Dermis blood vessel endothelial cell (primary cell): ENCODE measurements at places on chromosomes 3 and 15.

- DNase-seq = no peak
Observed at GRCh38 chr3:55218577-55218976, 268.5 kb downstream of the WNT5A start.

GRCh38 chr15:67953299-67953698 is 100.8 kb upstream of the PIAS1 start:
- DNase-seq = no peak

GRCh38 chr3:155790272-155790925 is 15.7 kb downstream of the C3orf33 start:
- no peak for DNase-seq

DNA sequence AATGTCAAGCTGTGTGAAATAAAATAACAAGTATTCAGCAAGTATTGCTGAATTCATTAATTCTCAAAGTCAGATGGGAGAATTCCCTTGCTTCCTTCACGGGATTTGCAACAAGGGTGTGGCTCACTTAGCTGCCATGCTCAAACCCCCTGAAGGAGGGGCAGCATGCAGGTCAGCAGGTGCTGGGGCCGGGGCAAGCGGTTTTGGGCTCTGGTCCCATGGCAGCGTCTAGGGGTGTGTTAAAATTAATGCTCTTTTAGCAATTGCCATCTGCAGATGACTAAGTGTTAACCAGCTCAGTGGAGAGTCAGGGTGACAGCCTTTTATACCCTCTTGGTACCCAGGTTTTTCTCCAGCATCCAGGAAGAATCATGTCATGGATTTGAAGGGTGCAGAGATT is 40.0 kb upstream of the RBMS3 start:
- DNase-seq = no peak

DNA sequence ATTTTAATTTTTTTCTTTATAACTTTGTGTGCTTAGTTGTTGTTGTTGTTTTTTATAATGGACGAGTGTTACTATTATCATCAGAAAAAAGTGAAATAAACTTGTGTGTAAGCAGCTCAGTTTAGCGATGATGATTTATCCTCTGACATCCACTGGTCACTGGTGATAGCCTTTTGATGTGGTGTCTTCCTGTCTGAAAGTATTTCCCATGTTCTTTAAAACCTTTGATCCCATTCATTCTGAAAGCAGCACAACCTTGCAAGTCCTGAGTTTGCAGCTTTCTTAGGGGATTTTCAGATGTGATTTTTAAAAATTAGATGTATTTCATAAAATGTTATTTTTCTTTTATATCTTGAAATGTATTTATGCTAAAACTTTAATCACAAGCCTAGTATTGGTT is 85.9 kb upstream of the ZPLD1 start:
- DNase-seq = no peak

DNA sequence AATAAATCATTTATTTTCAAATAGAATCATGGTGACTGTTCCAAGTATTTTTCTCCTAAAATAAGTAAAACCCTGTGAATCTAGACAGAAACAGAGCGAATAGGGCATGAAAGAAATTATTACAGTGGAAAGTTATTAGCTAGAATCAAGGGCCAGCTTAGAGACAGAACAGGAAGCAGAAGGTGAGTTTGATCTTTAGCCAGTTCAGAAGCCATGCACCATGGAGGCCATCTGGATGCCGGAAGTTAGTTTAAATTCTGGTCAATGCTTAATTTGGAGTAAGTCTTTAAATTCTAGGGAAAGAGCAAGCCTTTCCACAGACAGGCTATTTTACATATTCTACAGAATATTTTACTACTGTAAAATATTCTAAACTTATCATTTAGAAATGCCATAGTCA is 574.8 kb downstream of the CADM2 start:
- no peak for DNase-seq

DNA sequence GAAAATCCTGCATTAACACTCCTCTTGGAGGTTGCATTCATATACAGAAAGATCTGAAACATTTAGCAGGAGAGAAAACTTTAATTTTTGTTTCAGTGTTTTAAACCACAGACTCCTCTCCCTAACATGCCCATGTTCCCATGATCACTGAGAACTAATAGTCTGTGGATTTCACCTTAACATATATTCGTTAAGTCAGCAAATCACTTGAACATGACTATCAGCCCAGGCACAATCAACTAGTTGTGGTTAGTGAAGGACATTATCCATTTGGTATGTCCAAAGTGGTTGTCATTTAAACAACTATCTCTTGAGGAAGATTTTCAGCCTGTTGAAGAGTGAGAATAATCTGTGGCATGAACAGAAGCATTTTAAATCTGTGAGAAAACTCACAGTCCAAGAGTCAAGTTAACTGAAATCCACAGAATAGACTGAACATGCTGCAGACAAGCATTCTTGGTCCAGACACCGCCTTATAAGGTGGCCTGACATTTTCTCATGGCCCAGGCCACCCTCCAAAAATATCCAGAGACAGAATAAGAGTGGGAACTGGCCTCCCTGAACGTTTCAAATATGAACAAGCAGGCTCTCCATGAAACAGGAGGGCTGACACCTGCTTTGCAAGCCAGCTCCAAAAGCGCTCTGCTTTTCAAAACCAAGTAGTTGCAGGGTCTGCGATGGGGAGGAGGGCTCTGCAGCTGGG is 39.9 kb upstream of the ADCY5 start:
- DNase-seq = no peak

DNA sequence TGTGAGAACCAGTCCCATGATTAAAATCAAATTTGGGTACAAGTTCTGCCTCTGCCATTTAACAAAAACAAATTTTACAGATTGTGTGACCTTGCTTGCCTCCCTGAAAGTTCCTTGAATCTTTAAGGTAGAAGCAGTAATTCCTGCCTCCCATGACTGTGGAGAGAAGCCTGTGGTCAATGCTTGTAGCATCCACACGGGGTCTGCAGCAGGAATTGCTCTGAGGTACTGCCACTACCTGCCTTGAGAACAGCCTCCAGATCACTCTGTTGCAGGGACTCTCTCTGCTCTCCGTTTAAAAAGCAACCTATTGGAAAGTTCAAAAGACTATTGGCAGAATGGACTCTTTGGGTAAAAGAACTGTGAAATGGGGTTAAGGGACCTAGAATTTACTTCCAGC is 75.9 kb downstream of the SST start:
- no peak for DNase-seq

DNA sequence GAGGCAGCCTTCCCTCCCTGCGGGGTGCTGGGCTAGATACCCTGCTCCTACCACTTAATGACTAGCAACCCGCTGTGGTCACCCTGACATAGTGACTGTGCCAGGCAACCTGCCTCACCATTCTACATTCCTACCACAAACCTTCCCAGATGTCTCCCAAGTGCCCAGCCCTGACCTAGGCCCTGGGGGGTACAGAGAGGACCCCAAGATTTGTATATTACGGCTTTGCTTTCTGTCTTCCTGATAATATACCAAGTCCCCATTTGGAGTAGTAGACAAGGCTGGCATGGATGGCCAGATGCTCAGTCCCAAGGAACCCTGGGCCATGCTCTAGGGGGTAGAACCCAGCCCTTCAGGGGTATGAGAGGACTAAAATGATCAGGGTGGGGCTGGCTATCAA is 31.0 kb downstream of the ESYT3 start:
- DNase-seq = no peak

DNA sequence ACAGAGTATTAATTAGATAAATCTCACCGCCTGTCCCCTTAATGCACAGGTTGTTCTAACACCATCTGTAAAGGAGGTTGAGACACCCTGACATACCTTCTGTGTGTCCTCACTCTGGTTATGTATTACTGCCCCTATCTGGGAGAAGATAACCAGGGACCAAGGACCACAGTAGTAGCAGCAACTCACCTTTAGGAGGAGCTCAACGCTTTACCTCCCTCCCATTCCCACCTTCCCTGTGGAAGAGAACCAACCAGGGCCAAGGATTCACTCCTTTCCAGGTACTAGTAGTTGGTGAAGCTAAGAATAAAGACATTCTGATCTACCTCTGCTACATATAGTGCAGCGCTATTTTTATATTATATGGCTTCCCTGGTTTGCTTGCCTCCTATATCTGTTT is 232.6 kb downstream of the MEX3B start:
- no peak for DNase-seq
